ENCODE measurements at places on chromosomes 6 and 20.
A peak's percentile ranks its signal among the peaks of the same experiment; 100 is the strongest.

GRCh38 chr6:45709781-45710220 is 305.9 kb downstream of the CLIC5 start:
- H3K4me3 ChIP-seq = no peak overlapping the region
- H3K4me1 ChIP-seq = no peaks in the 10 kb centered on the region

- H3K27me3 ChIP-seq = no peaks in the 10 kb centered on the region
- no peak for DNase-seq
Measured at GRCh38 chr6:11494786-11495564, 42.6 kb upstream of the TMEM170B start.

DNA sequence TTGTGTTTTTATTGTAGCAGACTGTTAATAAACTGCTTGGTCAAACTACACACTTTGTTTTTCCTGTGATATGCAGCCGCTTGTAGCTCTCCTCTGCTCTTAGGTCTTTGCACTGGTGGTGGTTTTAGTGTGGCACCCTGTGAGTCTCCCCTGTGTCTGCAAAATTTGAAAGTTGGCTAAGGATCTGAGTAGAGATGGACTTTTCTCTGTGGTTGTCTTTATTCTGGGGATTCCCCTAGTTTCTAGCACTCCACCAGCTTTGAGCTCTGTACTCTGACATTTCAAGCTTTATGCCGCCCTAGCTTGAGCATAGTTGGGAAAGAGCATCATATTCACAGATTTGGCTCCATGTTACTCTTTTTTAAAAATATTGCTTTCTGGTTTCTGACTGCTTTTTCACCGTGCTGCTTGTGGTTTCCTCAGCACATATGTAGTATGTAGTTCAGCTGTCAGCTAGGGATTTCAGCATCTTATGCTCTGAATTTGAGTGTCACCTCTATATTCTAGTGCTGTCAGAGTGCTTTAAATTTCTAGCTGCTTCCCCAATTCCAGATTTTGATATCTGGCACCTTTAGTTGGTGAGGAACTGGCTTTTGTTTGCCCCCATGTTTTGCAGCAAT is 25.4 kb downstream of the CDYL start:
- DNase-seq = no peak
- no peak overlapping the region for H3K27ac ChIP-seq
- peaks cover 3% of the 10 kb centered on the region for H3K4me1 ChIP-seq
- H3K27me3 ChIP-seq = no peaks in the 10 kb centered on the region

DNA sequence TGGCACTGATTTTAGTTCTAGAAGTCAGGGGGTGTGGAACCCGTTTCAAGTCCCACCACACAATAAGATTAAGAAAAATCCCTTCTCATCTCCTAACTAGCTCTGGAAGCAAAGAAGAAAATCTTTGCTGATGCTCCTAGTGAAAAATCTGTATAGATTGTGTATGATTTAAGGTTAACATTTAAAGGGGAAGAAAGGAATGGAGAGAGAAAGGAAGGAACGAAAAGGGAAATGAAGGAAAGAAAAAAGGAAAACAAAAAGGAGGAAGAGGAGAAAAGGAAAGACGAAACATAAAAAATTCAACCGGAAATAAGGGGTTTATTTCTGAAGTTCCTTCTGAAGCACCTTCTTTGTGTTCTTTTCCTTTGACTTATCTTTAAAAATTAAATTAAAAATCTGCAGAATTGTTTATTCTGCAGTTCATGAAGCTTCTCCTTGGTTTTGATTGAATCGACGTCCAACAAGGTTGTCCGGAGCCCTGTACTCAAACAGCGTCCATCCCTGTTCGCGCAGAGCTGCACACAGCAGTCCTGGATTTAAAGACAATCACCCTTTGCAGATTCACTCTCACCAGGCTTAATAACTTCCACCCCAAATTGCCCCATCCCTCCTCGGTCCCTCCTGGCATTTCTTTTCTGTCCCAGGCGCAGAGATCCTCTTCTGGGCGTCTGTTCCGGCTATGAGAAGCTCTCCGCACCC is 1.6 kb upstream of the TFAP2B start:
- no peak overlapping the region for H3K4me3 ChIP-seq
- H3K27ac ChIP-seq = no peak overlapping the region
- no peak for DNase-seq
- H3K4me1 ChIP-seq = no peaks in the 10 kb centered on the region
- H3K36me3 ChIP-seq = no peaks in the 10 kb centered on the region

- H3K27me3 ChIP-seq = no peaks in the 10 kb centered on the region
- H3K27ac ChIP-seq = no peak overlapping the region
- DNase-seq = no peak
- no peaks in the 10 kb centered on the region for H3K4me1 ChIP-seq
- H3K36me3 ChIP-seq = no peaks in the 10 kb centered on the region
Measured at GRCh38 chr6:106906232-106906631, 68.3 kb downstream of the CD24 start.

DNA sequence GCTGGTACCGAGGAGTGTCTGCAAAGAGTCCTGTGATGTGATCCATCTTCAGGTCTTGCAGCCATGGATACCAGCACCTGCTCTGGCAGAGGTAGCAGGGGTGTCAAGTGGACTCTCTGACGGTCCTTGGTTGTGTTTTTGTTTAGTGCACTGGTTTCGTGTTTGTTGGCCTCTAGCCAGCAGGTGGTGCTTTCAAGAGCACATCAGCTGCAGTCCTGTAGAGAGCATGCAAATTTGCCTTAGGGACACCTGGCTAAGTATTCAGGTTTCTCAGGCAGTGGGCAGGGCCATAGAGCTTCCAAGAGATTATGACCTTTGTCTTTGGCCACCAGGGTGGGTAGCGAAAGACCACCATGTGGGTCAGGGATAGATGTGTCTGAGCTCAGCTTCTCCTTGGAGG is 14.5 kb upstream of the RGS17 start:
- H3K36me3 ChIP-seq = no peaks in the 10 kb centered on the region
- H3K4me1 ChIP-seq = no peaks in the 10 kb centered on the region
- H3K4me3 ChIP-seq = no peak overlapping the region
- H3K27ac ChIP-seq = no peak overlapping the region
- no peaks in the 10 kb centered on the region for H3K27me3 ChIP-seq

- H3K4me1 ChIP-seq = peaks cover 29% of the 10 kb centered on the region
- DNase-seq = no peak
- no peaks in the 10 kb centered on the region for H3K36me3 ChIP-seq
Measured at GRCh38 chr6:12369781-12370262, 79.7 kb downstream of the EDN1 start.

- H3K4me1 ChIP-seq = peaks cover 42% of the 10 kb centered on the region
- DNase-seq = peak; percentile 86
- no peak overlapping the region for H3K4me3 ChIP-seq
Measured at GRCh38 chr20:48682529-48683363, 145.1 kb downstream of the PREX1 start.

GRCh38 chr6:54847799-54848597 is 1.4 kb downstream of the FAM83B start:
- no peaks in the 10 kb centered on the region for H3K4me1 ChIP-seq
- no peaks in the 10 kb centered on the region for H3K27me3 ChIP-seq
- no peak for DNase-seq
- H3K36me3 ChIP-seq = no peaks in the 10 kb centered on the region
- H3K27ac ChIP-seq = no peak overlapping the region

GRCh38 chr6:16137451-16137801 is 8.5 kb downstream of the MYLIP start:
- no peak overlapping the region for H3K4me3 ChIP-seq
- peaks cover 8% of the 10 kb centered on the region for H3K36me3 ChIP-seq
- peaks cover 28% of the 10 kb centered on the region for H3K4me1 ChIP-seq
- no peaks in the 10 kb centered on the region for H3K27me3 ChIP-seq

GRCh38 chr20:1660246-1660645 is 2.7 kb upstream of the SIRPG start:
- no peaks in the 10 kb centered on the region for H3K4me1 ChIP-seq
- no peak overlapping the region for H3K4me3 ChIP-seq
- no peak for DNase-seq

- no peaks in the 10 kb centered on the region for H3K27me3 ChIP-seq
- no peak for DNase-seq
- H3K4me3 ChIP-seq = no peak overlapping the region
- H3K36me3 ChIP-seq = no peaks in the 10 kb centered on the region
Measured at GRCh38 chr6:113377362-113377942, 479.7 kb upstream of the MARCKS start.

Data from pancreas (tissue), 10 donors.